ENCODE measurements at places on chromosomes 7 and 10.

GRCh38 chr7:50795253-50795652, 12.6 kb upstream of the GRB10 start:
- no peak for DNase-seq

DNA sequence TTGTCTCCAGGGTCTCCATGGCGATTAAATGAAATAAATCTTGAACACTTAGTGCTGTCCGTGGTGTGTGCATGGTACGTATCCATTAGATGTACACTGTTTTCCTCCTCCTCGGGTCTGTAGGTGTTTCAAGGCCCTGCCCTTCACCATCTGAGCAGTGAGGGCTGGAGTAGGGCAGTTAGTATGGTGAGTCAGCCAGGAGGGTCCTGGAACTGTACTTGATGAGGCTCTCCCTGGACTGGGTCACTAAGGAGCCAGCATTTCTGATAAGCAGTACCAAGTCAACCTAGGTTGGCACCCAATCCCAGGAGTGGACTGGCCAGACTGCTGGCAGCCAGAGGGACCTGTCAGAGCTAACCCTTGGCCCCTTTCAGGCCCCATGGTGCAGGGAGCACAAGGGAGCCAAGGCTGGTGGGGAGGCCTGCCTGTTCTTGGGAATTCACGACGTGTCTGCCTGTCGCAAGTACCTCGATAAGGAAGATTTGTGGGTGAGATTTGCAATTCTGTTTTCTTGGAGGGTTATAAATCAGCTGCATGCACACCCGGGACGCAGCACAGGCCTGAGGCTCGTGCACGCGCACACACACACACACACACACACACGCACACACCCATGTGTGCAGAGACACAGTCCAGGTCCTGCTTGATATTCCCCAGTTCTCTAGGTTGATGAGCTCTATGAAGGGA, 114.2 kb downstream of the ZMIZ1 start:
- DNase-seq: no peak

GRCh38 chr7:30459591-30460245, 18.9 kb downstream of the NOD1 start:
- peak; percentile 65 for DNase-seq

- no peak for DNase-seq
Observed at GRCh38 chr10:4661511-4662255, 164.3 kb upstream of the AKR1E2 start.

DNA sequence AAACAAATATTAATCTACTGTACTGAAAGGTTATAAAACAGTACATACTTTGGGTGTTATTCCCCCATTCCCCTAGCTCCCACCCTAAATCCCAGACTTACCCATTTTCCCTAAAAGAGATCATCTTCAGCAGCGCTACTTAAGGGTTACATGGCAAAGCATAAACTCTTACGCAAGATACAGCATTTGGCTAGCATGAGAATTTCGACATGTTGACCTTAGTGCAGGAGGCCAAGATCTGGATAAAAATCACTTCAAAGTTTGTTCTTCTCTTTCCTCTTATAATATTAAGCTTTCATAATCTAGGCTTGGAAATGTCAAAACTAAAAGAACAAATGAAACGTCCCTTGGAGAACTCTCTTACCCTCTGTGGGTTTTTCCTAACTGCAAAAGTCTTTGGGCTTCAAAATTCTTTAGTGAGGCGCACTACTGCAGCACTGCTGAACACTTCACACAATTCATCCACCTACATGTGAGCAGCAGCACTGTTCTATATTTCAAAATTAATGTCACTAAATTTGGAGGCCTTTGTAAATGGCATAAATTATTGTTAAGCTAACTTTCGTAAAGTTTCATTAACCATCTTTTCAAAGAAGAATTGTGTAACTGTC, 59.5 kb upstream of the PDLIM1 start:
- DNase-seq: no peak
